ENCODE measurements at places on chromosomes 16 and 17.

- no peak for DNase-seq
Observed at GRCh38 chr17:38663125-38663751, 11.5 kb downstream of the EPOP start.

- DNase-seq = no peak
Observed at GRCh38 chr16:1305823-1306222, 3.6 kb upstream of the UBE2I start.

GRCh38 chr17:74386386-74386785 is 19.1 kb downstream of the GPR142 start:
- DNase-seq = no peak

DNA sequence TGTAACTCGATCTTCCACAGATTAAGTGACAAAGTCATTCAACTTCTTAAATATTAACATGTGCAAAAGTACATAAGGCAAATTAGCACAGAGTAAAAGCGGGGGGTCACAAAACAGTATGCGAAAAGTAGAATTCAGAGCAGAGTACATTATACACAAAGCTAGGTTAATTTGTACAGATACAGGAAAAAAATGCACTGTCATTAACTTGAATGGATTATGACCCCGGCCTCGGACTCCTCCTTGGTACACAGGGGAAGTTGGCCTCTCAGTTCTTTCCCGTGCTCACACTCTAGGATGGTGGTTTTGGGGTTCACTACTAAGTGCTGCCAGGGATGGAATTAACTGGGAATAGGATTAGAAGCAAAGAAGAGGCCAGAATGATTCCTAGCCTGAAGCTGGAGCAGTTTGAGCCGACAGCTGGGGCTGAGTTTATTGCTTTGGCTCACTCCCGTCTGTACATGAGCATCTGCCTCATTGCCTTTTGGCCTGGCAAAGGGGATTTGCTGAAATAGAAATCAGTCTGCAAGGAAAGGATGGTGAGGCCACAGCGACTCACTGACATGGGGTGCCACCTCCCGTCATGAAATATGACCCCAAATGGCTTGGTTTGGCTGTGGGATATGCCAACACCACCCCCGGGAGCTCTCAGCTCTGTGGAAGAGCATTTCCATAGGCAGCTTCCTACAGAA is 23.6 kb downstream of the NTN1 start:
- no peak for DNase-seq

- DNase-seq = no peak
Observed at GRCh38 chr17:8947201-8947600, 18.3 kb downstream of the PIK3R5 start.

DNA sequence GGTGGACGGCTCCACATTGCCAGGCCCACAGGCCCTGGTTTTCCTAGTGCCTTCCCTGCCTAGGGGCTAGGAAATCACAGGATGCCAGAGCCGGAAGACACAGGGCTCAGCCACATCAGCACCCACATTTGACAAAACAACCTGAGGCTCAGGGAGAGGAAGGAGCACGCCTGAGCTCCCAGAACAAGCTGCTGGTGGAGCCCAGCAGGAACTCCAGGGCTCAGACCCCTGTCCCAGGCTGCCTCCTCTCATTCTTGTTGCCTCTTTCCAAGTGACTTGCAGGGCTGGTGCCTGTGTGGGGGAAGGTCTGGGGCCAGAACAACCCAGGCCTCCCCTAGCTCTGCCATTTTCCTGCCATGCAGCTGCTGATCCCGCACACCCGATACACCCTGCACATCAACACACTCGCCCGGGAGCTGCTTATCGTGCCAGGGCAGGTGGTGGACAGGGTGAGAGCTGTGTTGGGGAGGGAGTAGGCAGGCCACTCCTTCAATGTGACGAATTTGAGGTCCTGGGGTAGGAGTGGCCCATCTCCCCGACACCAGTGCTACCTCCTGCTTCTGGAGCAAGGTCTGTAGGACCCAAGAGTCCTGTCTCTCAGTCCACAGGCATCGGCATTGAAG is 7.6 kb downstream of the ALOX15B start:
- no peak for DNase-seq

GRCh38 chr17:27400991-27401390 is 55.3 kb upstream of the KSR1 start:
- no peak for DNase-seq

DNA sequence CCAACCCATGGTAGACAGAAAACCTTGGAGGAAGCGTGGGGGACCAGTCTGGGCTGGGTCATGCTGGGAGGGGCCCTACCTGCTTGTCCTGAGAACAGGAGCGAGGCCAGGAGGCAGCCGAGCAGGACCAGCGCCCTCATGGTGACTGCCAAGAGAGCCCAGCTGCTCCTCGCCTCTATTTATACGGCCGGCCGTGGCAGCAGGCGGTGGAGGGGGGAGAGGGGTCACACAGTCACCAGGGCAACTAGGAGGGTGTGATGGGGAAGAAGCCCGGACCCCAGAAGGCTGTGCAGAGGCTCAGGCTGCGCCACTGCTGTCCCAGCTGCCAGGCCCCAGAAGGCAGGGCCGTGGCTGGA is at the start of gene SRL:
Gene SRL (minus strand): TSS at position 153 of the 356 bp plus-strand sequence. CDS start 13 bp downstream, at position 140.
- DNase-seq = no peak

GRCh38 chr17:55286681-55287589 is 22.2 kb downstream of the HLF start:
- no peak for DNase-seq

DNA sequence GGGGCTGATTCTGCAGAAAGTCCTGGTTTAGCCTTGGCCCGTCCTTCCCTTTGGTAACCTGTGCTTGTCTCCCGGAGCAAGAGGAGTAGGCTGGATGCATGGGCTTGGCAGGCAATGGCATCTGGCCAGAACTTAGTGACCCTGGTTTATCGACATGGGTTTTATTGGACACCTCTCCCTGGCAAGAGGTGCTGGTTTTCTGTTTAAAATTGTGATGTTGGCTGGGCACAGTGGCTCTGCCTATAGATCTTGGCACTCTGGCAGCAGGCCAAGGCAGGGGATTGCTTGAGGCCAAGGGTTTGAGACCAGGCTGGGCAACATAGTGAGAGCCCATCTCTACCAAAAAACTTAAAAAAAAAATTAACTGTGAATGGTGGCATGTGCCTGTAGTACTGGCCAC is 31.2 kb downstream of the SLC12A3 start:
- no peak for DNase-seq

DNA sequence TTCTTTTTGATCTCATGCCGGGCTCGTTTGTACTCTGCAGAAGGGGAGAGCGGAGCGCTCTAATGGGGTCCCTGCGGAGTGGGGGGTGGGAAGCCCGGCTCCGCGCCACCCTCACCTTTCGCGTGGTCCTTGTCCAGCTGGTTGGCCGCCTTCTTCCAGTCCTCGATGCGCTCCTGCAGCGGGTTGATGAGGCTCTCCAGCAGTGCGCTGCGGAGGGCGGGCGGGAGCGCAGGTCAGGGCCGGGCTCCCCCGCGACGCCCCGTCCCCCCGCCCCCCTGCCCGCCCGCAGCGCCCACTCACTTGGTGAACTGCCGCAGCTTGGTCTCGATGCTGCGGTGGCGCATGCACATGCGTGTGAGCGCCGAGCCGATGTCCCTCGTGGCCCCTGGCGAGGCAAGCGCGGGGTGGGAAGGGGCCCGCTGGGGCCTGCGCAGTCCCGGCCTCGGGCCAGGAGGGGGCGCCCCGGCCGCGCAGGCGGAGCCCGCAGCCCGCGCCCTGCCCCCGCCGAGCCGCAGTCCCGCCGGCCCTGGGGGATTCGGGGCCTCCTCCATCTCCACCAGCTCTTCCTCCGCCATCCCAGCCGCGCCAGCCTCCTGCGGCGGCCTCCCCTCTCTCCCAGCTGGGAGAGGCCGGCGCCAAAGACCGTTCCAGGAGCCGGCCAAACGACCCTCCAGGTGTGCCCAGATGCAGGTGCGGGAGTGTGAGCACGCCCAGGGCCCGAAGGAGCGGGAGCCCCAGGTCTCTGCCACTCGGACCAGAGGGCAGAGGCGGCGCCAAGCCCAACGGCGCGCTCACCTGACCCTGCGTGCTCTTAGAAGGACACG is 6.0 kb downstream of the MTSS2 start:
- no peak for DNase-seq

DNA sequence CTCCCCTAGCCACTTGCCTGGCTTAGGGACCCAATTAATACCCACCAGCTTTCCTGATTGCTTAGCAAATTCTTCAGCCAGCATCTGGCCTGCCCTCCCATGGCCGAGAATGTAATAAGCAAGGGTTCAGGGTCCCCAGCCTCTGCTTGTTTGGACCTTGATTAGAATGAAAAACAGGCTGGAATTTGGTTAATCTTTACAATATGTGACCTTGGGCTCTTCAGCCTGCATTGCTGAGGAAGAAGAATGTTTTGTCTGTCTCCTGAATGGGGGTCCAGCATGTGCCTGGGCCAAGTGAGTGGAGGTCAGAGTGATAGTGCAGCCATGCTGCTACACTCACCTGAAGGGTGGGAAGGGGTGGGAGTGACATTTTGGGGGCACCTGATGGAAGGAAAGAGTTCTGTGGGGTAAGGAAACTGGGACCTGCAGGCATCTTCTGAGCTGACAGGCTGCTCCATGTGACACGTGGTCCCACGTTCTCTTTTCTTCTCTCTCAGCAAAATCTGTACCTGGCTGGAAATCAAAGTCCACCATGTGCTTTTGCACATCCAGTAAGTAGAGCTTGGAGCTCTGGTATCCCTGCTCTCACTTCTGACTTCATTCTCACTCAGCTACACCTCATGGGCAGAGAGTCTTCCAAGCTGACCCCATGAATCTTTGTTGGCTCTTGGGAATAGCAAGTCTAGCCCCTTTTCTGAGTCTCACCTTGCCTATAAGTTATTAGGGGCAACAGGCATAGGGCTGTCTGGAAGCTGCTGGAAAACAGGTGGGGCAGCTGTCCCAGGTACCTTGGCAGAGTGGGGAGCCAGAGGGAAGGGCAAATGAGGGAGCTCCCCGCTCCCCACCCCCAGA is 5.3 kb downstream of the TMEM106A start:
- DNase-seq = no peak

GRCh38 chr16:81956213-81956948 is 54.9 kb downstream of the SDR42E1 start:
- DNase-seq = no peak

DNA sequence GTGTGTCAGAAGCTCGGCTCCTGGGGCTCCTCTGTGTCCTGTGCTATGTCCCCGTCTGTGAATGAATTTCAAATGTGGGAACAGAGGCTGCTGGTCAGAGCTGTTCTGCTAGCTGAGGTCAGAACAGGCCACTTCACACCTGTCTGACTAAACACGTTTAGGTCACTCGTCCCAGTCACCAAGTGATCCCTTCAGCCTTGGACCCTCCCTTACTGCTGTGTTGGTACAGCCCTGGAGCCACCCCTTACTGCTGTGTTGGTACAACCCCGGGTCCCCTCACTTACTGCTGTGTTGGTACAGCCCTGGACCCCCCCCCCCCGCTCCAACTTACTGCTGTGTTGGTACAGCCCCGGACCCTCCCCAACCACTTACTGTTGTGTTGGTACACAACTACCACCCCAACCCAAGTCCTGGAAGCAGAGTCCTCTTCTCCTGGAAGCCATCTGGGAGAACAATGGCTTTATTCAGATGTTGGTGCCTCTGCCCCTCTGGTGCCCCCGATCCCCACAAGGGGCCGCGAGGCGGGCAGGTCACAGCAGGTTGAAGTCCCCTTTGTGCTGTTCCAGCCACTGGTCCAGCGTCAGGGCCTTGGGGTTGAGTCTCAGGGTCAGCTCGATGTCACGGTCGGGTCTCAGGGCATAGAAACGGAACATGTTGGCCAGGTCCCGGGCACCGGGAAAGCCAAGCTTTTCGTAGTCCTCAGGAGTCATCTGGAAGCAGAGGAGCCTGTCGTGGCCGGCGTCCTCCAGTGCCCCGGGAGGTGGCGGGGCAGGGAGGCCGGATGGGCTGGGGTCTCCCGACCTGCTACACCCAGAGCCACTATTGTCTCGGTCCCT is 13.0 kb downstream of the NMRAL1 start:
- no peak for DNase-seq

- no peak for DNase-seq
Observed at GRCh38 chr17:77188084-77189066, 47.6 kb downstream of the SEC14L1 start.

GRCh38 chr16:53150769-53151168 is 96.0 kb downstream of the CHD9 start:
- DNase-seq = no peak

- DNase-seq = no peak
Observed at GRCh38 chr16:70735141-70735979, 49.5 kb upstream of the MTSS2 start.

DNA sequence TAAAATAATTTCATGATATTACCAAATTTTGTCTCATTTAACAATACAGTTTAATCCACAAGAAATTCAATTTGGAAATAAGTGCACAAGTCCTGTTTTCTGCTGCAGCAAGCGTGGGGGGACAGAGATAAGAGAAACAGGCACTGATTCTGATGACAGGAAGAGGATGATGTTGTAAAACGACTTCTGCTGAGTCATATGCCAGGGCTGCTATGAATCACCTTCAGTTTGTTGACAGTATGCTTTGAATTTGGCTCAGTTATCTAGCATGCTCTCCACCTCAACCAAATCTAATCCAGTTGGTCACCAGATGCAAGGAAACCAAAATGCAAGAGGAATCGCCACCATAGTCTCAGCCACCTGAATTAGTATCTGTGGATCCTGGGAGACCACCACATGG is 244.1 kb upstream of the MON1B start:
- no peak for DNase-seq

DNA sequence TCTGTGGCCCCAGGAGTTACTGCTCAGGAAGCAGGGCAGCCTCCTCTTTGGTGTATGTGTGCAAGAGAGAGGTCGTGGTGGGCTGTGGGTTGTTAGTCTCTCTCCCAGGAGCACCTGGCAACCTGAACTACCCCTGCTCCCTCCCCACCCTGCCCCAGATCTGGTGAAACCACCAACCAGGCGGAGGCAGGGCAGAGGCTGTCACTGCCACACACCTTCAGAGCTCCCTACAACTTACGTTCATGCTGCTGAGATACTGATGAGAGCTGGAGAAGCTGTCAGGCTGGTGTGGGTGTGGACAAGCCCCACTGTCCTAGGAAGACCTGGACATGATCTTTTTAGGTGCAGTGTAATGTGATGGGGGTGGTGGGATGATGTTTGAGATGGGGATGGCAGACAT is 24.3 kb downstream of the GOSR2 start:
- no peak for DNase-seq

GRCh38 chr17:28711723-28712031 is at the start of gene PROCA1:
Gene PROCA1 (minus strand): TSS chr17:28711888. CDS start chr17:28711660, 228 bp downstream.
- no peak for DNase-seq

GRCh38 chr16:87782033-87782432 is 16.2 kb upstream of the KLHDC4 start:
- DNase-seq = no peak

GRCh38 chr17:59349178-59349577 is 17.7 kb downstream of the YPEL2 start:
- no peak for DNase-seq

- DNase-seq = no peak
Observed at GRCh38 chr17:65229621-65229995, 92.4 kb downstream of the RGS9 start.

DNA sequence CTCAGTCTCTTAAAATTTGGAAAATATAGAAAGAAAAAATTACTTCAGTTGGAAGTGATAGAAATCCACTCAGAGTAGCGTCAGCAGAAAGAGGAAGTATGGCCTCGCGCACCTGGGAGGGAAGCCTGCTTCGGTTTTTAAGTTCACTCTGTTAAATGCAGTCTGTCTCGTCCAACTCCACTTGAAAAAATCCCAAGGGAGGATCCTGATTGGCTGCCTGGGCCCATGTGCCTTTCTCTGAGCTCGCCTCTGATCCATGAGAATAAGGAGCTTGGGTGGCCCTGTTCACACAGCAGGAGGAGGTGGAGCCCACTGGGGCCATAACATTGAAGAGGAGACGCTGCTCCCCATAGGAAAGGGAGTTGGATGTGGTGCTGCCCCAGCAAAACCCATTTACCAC is 40.7 kb downstream of the DNAJA2 start:
- no peak for DNase-seq

GRCh38 chr17:45809499-45809898 is 25.4 kb downstream of the CRHR1 start:
- no peak for DNase-seq
